Right ventricle myocardium superior (tissue), 1 donor: ENCODE measurements at places on chromosomes 1 and 21. TPM values are rescaled to one million over a fixed set of nuclear protein-coding genes. Genes with fewer than 3 reads are reported as not detected.

S100A7 gene
- not detected for total RNA-seq

NPHS2 gene
- not detected for total RNA-seq

MYCL gene
- 1.2 TPM for total RNA-seq

OR6K3 gene
- total RNA-seq: not detected

UQCRHL gene
- 6.1 TPM for total RNA-seq

BTBD8 gene
- total RNA-seq: 5.9 TPM

TMEM201 gene
- 17.2 TPM for total RNA-seq

- DNase-seq: peak; percentile 89
Observed at GRCh38 chr1:960363-961131, at the start of gene KLHL17. TSS of gene KLHL17 (plus strand) at chr1:960584. CDS start at chr1:960694, 110 bp downstream.

GRCh38 chr1:175225805-175226129 lies 33.2 kb upstream of the KIAA0040 start:
- DNase-seq: no peak

DNA sequence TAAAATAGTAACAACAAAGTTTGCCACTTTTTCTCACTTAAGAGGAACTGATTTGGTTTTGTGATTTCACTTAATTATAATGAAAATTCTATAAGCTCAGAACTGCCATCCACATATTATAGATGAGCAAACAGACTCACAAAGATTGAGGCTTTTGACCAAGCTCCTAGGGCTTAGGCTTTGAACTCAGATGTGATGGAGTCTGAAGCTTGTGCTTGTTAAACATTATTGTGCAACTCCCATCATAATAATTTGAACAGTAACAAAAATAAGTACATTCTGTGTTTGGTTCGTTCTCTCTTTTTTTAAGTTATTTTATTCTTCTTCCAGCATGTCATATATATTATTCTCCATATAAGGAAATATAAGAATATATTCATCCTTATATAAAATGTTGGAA lies 403.4 kb downstream of the PTPRC start:
- DNase-seq: no peak

DNA sequence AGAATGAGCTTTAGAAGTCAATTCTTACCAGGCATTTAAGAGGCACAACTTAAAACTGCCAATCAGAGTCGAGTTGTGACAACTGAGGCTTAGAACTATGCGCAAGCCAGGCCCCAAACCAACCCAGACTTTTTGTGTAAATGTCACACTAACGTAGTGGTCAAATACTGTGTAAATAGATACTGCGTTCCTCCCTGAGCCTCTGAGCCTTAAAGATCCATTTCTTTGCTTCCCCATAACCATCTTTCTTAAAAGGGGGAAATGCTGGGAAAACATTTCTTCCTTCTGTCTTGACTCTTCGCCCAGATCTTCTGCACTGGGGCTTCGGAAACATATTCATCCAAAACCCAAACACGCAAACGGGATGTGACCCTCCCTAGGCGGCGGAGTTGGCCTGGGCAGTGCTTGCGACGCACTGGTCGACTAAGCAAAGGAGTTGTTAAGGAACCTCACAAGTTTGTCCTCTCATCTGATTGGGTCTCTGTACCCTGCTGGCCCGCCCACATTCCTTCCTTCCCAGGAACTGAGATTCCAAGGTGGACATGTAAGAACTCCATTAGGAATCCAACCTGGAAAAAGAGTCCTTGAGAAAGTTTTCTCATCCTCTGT lies 2.6 kb downstream of the ADAMTS5 start:
- peak; percentile 80 for DNase-seq

GRCh38 chr1:207058252-207058651 lies 5.2 kb downstream of the PFKFB2 start:
- DNase-seq: no peak

GRCh38 chr1:239722035-239722434 lies 335.7 kb downstream of the CHRM3 start:
- no peak for DNase-seq

GRCh38 chr1:71908303-71908702 lies 374.0 kb downstream of the NEGR1 start:
- DNase-seq: no peak

GRCh38 chr1:36322786-36323635 lies 434 bp downstream of the EVA1B start:
- DNase-seq: peak; percentile 76

DNA sequence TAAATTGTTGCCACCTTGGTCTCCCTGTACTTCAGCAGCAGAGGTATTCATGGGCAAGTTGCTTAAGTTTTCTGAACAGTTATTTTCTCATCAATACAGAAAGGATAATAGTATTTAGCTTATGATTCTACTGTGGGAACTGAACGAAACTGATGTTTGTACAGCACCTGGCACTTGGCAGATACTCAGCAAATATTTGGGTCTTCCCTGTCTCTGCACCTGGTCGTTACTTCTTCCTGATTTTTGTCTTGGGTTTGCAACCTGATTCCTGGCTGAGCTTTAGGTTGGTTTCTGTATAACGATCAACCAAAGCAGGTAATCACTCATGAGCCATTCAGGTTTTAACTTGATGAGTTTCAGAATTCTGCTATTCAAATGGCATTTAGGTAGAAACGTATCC lies 490.6 kb downstream of the KIF26B start:
- no peak for DNase-seq

GRCh38 chr1:24382165-24382577 lies 31.4 kb downstream of the STPG1 start:
- no peak for DNase-seq

DNA sequence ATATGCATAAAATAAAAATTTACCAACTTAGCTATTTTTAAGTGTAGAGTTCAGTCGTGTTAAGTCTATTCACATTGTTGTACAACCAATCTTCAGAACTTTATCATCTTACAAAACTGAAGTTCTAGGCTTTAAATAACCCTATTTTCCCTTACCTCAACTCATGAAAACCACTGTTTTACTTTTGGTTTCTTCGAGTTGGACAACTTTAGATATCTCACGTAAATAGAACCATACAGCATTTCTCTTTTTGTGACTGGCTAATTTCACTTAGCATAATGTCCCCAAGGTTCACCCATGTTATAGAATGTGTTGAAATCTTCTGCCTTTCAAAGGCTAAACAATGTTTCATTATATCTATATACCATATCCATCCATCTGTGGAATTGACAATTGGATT lies 819.0 kb upstream of the ADGRL4 start:
- DNase-seq: no peak

- DNase-seq: no peak
Observed at GRCh38 chr1:66648901-66649595, 103.2 kb upstream of the DYNLT5 start.

GRCh38 chr1:211480941-211481545 lies 10.9 kb downstream of the RD3 start:
- DNase-seq: no peak

GRCh38 chr1:12438349-12438924 lies 179.6 kb downstream of the DHRS3 start:
- no peak for DNase-seq
